Stimulated activated CD8-positive, alpha-beta memory T cell treated with anti-CD3 and anti-CD28 coated beads, Interleukin-7, amount 100 ng/mL, for 4 hours (primary cell): ENCODE measurements at places on chromosomes 4 and X.

DNA sequence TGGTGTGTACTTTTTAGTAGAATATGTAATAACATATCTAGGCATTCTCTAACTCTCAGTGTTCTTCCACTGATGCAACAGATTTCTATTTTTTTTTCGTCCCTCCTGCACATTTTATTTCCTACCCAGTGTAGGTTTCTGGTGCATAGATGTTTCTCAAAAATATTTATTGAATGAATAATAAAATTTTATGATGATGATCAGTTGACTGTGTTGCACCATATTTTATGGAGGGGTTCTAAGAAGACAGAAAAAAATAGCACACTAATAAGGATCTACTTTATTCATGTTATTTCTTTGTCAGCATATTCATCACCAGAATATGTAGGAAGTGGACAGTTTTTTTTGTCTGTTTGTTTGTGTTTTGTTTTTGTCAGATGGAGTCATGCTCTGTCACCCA, 2529.3 kb downstream of the ARAP2 start:
- no peak for DNase-seq

GRCh38 chr4:8647626-8648025, 55.1 kb downstream of the CPZ start:
- DNase-seq = no peak

DNA sequence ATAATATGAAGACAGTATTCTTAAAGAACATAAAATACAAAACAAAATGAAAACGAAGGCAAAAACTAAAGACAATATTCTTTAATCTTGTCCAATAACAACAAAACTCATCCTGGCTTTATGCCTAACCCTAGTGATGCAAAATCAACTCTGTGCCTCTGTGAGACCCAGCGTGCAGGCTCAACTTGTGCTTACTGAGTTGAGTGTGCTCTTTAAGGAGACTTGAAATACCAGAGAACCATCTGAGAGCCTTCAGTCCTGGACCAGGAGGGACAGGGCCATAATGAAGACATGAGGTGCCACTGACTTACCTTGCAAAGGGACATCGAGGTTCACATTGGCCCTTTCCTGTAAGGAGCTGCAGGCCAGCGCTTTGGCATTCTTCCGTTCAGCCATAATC, 77.1 kb downstream of the NSUN7 start:
- no peak for DNase-seq

- no peak for DNase-seq
These were observed 72.6 kb downstream of the GATB start for GRCh38 chr4:151688003-151688784.

GRCh38 chr4:27442146-27442545, 581.5 kb downstream of the STIM2 start:
- no peak for DNase-seq
